ENCODE measurements at places on chromosomes 3 and 15. TPM values are rescaled to one million over a fixed set of nuclear protein-coding genes. Genes with fewer than 3 reads are reported as not detected.

Gene WDR48
- 33.5 TPM for total RNA-seq

Gene IFRD2
- 54.1 TPM for total RNA-seq

Gene DPPA2
- total RNA-seq, result not detected

Gene AKAP13
- 56.7 TPM for total RNA-seq

Gene SCN5A
- 1.1 TPM for total RNA-seq

Gene GHSR
- total RNA-seq, result not detected

Gene CCDC39
- not detected for total RNA-seq

Gene MIX23
- 53.5 TPM for total RNA-seq

Gene SLC2A2
- not detected for total RNA-seq

Gene PLSCR5
- total RNA-seq, result not detected

Gene SI
- not detected for total RNA-seq

Gene SLC9A9
- total RNA-seq, result 2.7 TPM

Gene CPLX3
- total RNA-seq, result not detected

Gene C2CD4A
- 0.28 TPM for total RNA-seq

Gene NUP210
- 0.38 TPM for total RNA-seq

Gene TRPM1
- not detected for total RNA-seq

Gene MOBP
- total RNA-seq, result under 0.01 TPM

Gene GOLGA6A
- under 0.01 TPM for total RNA-seq

Gene EIF4E3
- total RNA-seq, result 0.58 TPM

Gene IL5RA
- not detected for total RNA-seq

Gene IQCF5
- total RNA-seq, result not detected

Gene NLGN1
- 6.1 TPM for total RNA-seq

Gene NOP10
- total RNA-seq, result 266 TPM

Gene PRSS50
- total RNA-seq, result not detected

Gene CCR9
- not detected for total RNA-seq

Gene SLC22A13
- total RNA-seq, result 0.58 TPM

Gene ACSBG1
- not detected for total RNA-seq

Gene NR1I2
- total RNA-seq, result not detected

Gene XCR1
- not detected for total RNA-seq

Gene LRRC15
- total RNA-seq, result 0.19 TPM

Gene AHSG
- not detected for total RNA-seq

Measured in regular cardiac myocyte (primary cell).